ENCODE measurements at places on chromosomes 5 and 9.

DNA sequence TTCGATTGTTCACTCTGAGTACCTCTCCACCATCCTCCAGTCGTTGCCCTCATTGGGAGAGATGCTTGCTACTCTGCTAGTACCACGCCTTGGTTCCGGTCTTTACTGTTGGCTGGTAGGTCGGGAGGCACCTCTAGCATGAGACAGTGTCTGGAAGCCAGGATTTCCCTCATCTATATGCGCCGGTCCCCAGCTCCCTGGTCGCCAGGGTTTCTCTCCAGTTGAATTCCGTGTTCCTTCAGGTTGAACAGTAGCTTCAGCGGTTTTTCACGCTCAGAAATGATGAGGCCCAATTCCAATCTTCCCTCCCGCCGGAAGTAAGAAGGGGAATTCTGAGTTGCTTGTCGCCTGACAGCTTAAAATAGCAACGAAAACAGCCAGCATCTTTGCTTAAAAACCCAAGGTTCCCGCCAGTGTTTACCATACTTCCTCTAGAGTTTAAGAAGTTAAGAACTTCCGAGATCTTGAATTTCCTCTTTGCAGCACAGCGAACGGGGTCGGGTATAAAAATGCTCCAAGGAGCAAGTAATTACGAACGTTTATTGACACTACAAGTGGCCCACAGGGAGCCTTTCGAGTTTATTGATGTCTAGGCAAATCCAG is 1.3 kb upstream of the ST8SIA4 start:
- peak; percentile 41 for DNase-seq

GRCh38 chr9:106653213-106653612 is 209.8 kb upstream of the ZNF462 start:
- no peak for DNase-seq

DNA sequence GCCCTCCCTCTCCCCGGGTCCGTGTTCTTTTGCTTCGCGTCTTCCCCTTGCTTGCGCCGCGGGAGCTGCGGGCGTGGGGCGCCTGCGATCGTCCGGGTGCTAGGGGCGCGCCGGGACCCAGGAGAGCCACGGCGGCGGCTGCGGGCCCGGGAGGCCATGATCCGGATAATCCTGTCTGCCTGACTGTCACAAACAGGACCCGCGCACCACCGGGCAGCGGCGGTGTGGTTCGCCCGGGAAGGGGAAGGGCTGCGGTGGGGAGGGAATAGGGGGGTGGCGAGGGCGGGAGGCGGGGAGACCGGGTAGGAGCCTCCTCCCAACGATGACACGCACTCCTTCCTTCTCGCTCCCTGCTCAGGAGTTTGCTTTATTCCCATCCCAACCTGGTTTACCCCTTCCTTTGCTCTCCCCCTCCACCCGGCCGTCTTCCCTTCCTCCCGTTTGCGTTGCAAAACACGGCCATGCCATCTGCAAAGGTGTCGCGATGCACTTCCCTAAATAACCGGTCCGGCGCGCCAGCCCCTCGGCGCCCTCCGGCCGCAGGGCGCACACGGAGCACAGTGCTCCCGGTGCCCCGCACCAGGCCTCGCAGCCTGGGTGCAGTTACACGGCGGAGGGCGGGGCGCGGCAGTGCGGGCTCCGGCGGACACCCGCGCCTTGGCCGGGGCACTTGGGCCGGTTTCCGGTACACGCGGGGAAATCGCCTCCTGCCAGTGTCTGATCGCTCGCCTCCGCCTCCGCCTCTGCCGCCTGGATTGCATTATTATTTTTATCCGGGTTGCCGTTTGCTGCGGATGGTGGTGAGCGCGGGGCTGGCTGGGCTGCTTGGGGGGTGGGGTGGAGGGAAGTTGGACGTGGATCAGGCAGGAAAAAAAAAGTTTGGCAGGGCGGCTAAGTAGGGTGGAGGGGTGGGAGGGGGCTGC is 1.5 kb downstream of the SMARCA2 start:
- DNase-seq = peak; percentile 88

GRCh38 chr9:3205421-3206095 is 320.2 kb downstream of the RFX3 start:
- DNase-seq = no peak

DNA sequence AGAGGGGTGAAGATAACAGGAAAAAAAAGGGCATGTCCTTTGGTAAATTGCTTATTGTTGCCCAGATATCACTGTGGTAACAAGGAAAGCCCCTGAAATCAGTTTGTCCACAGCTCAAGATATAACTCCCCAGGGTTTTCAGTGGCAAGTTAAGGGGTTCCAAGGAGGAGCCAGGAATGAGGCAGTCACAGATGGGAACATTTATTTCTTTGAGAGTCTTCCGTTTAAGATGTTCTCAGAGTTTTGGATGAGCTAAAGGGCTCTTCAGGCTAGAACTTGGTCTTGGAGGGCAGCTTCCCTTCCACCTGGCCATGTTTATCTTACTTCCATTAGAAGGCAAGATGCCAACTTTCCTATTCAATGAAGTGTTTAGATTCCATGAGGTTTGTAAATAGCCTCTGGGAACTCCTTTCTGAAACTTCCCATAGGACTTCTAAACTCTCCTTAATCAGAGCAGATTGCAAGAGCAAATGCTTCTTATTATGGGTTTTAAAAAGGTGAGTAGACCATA is 277.6 kb upstream of the TNC start:
- DNase-seq = no peak

GRCh38 chr9:76115982-76116646 is 225.6 kb downstream of the PCSK5 start:
- no peak for DNase-seq

DNA sequence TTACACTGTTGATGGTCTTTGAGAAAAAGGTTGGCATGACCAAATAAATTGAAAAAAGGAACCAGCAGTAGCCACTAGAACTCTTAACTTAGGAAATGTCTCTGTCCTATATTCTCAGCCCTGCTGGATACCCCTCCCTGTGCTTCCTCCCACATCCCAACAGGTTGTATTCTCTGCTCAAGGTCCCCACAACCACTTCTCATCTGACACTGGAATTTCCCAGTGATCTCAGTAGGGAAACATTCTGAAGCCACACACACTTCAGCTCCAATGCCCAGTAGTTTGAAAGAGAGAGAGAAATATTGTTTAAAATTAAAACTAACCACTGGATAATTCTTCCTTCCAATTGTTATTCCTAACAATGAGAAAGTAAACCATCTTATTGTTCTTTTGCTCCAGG is 30.0 kb upstream of the NREP start:
- DNase-seq = no peak
